A172 (cell line): ENCODE measurements at places on chromosomes 3 and 15.

- DNase-seq = no peak
Observed at GRCh38 chr3:15063656-15064286, 1.3 kb downstream of the MRPS25 start.

DNA sequence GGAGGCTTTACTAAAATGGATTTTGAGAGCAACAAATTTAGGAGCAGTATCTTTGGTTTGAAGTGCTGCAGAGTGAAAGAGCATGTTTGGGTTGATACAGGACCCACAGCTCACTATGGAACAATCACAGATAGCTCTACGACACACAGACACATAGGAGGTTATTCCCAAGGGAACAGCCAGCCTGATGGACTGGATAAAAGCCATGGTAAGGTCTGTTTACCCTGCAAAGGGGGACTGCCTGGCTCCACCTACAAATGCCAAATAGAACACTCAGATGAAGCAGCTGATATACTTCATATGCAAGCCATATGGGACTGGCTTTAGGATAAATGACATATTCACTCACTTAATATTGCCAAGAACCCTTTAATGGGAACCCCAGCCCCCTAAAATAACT, 75.4 kb downstream of the CDC25A start:
- DNase-seq = no peak

GRCh38 chr3:104461431-104461830, 905.3 kb upstream of the ALCAM start:
- no peak for DNase-seq

DNA sequence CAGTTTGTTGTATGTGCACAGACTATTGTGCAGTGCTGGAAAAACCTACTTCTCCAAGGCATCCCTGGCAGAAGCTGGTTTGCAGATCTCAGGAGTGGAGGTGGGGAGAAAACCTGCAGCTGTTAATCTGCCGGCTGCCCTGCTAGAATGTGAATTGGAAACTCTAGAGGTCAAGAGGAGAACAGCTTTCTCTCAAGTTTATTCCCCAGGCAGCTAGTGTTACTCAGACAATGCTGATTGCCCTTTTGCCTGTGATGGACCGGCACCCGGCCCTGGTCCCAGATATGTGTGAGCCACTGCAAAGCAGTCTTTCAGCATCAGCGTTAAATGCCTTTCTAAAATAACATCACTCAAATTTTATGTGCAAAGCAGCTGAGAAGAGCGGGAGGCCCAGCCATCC, 129.7 kb upstream of the TPM1 start:
- DNase-seq = no peak

DNA sequence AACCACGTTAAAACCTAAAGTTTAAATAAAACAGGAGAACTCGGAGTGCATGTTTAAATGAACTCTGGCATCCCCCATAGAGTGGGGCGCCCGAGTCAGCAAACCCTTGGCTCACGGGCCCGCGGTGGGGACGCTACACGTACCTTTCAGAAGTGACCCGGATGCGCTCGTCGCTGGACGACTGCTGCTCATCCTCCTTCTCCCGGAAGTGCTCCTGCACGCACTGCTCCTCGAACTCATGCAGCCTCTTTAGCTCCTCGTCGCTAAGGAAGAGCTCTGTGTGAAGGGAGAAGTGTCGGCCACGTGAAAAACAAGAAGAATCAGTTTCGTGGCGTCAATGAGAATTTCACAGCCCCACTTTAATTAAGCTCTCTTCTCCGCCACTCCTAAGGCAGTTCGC, 34.6 kb upstream of the MTMR10 start:
- no peak for DNase-seq

DNA sequence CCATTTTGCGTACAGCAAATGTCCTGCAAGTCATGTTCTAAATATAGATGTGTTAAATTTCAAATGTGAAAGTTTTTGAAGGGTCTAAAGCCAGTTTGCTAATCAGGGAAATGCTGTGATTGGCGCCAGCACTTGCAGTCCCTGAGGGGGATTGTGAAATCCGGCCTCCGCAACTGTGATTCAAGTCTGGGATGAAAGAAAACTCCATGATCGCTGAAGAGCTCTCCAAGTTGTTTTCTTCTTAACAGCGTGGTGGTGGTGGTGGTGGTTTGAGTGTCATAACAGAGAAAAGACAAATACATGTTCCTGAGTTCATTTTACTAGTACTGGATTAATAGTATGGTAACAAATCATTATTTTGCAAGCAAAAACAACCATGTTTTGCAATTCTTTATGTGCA, 51.8 kb downstream of the MITF start:
- no peak for DNase-seq

- DNase-seq = no peak
Observed at GRCh38 chr3:13227315-13228165, 154.3 kb upstream of the IQSEC1 start.

DNA sequence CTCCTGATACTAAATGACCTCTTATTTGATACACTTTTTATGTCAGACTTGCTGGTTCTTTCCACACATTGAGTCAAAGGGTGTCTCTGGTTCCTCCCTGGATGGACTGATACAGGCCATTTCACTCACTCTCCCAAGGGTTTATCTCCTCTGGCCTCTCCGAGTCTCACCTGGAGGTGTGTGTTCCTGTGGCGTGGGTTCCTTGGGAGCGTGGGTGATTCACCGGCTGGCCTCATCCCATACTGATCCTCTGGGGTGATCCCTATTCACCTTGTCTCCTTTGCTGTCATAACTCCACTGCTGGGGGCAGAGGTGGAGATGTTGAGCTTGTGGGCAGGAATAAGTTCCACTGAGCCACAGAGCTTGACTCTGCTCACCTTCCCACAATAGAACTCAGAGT, 61.1 kb downstream of the ST6GAL1 start:
- no peak for DNase-seq

DNA sequence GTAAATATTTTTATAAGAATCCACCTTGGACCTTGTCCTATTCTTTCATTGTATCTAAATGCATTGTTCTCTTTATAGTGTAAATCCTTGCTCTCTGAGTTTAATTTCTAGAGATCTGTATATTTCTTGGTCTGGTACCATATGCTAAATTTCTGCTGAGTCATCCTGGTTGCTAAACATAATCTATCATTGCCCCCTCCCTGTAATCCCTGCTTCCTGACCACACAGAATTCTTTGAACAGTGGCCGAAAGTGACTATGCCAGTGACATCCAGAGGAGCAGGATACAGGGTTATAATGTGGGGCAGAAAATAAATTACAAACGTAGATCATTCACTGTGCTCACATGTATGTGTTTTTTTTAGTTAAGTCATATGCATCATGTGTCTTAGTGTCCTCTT, 143.1 kb downstream of the DIPK2A start:
- DNase-seq = peak; percentile 18

DNA sequence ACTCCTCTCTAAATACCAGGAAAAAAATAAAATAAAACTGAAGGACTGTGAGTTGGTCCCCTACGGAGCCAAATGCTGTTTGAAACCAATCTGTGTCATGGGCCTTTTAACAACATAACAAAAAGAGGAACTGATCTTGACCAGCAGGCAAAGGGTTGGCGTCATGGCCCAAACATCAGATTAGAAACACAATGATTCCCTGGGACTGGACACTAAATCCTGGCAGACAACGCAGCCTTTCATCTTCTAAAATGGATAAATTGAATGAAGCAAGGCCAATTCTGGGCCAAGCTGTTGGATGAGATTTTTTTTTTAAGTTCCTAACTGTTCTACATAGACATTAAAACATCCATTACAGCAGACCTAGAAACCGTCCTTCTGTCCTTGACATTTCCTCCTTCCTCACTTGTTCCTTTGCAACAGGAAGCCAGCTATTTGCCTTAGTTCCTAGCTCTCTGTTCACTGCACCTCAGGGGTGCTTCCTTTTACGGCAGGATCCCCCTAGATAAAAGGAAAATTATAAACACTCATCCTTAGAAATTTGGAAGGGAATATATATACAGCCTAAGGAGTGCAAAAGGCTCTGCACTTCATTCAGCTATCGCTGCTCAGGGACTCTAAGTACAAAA, 21.6 kb upstream of the TAFA4 start:
- DNase-seq = no peak

GRCh38 chr3:70754314-70754713, 441.9 kb upstream of the MDFIC2 start:
- DNase-seq = no peak

DNA sequence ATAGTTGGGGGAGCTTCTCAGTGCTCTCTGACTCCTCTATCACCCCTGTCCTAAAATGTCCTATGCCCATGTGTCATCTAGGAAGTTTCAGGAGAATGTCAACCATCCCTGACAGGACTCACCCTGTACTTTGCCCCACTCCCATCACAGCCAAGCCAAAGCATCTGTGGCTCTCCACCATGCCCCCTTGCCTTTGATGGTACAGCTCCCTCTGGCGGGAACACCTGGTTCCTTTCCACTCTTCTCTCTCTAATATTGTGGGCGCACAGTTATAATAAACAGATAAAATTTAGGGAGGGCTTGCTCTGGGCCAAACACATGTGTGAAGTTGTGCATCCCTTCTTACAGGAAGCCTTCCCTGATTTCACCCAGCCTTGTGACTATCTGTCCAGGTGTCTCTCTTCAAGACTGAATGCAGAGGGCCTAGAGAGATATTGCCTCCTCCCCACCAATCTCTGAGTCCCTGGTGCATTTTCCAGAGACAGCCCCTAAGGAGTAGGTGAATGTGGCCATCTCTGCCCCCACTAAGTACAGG, 62.8 kb downstream of the ISG20 start:
- no peak for DNase-seq

DNA sequence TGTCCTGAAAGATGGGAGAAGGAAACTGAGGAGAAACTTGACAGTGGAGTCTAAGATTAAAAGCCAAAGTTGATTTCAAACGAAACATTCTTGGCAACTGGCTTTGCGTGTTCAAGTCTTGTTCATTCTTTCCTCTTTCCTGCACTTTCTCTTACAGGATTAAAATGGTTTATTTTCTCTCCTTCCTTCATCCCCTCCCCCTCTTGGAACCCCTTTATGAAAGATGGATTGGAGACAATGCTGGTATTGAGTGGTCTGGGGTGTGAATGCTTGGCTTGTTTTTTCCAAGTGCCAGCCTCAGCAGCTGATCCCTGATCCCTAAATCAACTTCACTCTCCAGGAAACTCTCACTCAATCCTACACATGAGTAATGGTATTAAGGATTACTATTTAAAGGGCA, 703 bp upstream of the LSAMP start:
- no peak for DNase-seq

GRCh38 chr15:81532001-81532400, 158.0 kb upstream of the TMC3 start:
- DNase-seq = no peak

- DNase-seq = no peak
Observed at GRCh38 chr3:117706037-117706436, 996.5 kb downstream of the TUSC7 start.
